Islet precursor cell (in vitro differentiated cells): ENCODE measurements at places on chromosomes 7 and 10.

GRCh38 chr10:75540357-75540966 lies 109.0 kb downstream of the LRMDA start:
- DNase-seq: no peak

DNA sequence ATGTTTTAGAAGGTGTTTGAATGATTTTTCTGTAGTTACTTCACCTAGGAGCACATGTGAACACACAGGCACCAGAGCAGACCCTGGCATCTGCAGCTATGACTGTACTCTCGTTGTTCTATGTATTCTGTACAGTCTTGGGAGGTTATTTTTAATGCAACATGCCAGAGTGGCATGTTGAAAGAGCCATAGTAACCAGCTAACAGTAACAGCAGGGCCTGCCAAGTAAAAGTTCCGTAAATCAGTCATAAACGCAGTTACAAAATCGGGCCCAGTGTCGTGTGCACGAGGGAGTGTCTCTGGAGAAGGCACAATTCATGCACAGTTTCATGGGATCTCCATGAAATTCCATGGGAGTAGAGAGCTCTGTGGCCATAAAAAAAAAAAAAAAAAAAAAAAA lies 108.3 kb upstream of the CDK6 start:
- no peak for DNase-seq

- DNase-seq: no peak
These were observed 61.0 kb downstream of the STEAP1B start for GRCh38 chr7:22438994-22439393.

DNA sequence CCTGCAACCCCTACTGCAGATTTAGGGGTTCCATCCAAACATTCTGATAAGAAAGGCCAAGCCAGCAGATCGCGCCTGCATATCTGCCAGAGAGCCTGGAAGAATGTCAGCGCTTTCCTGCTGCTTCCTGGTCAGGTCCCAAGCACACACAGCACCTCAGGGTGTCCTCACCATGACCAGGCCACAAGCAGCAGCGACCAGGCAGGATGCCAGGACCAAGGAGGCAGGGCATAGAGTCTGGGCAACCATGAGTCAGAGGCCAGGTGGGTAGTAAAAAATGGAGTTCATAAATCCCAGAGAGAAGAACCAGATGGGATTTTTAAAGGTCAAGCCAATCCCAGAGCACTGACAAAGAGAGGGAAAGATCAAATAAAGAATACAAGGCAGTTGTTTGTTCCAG lies 5.5 kb upstream of the FAM131B start:
- DNase-seq: no peak

DNA sequence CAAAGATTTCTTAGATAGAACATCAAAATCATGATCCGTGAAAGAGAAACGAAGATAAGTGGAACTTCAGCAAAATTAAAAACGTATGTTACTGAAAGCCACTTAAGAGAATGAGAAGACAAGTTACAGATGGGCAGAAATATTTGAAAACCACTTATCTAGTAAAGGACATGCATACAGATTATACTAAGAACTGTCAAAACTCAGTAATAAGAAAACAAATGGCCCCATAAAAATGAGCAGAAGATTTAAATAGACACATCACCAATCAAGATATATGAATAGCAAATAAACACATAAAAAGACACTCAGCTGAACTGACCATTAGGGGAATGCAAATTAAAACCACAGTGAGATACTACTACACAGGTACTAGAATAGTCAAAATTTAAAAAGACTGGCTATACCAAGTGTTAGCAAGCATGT lies 343.7 kb downstream of the PTEN start:
- no peak for DNase-seq

GRCh38 chr7:22444181-22444971 lies 55.6 kb downstream of the STEAP1B start:
- no peak for DNase-seq

DNA sequence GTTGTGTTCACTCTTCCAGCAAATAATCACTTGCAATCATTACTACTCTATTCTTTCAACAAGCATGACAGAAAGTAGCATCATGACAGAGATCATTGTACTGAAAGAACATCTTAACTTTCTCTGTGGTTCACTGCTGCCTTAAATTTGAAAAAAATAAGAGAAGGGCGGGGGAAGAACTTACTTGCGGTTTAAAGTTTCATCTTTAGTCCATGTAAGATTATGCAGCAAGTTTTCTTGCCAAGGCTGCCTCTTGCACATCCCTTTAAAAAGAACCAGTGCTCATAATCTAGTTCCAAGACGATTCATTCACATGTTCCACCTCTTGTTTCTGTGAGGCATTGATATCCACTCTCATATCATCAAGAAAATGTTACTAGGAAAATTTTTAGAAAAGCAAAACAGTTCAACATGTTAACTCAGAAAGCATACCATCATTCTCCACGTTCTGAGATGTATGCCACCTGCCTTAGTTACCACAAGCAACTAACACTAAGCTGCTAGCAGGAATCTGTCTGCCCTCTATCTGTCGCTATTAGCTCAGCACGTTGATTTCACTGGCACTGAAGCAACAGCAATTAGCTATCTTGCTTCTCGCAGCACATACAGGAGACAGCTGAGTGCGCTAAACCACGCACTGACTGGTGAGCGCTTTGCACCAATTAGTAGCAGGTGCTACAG lies at the start of gene PCDH15:
Gene PCDH15 (minus strand): TSS at position 491 of the 681 bp plus-strand sequence. CDS start 136,969 bp downstream, outside the sequence.
- peak; percentile 77 for DNase-seq

- no peak for DNase-seq
These were observed 211.7 kb upstream of the MKI67 start for GRCh38 chr10:128337860-128338378.

- DNase-seq: peak; percentile 77
These were observed 672 bp downstream of the LFNG start for GRCh38 chr7:2520131-2520760.

DNA sequence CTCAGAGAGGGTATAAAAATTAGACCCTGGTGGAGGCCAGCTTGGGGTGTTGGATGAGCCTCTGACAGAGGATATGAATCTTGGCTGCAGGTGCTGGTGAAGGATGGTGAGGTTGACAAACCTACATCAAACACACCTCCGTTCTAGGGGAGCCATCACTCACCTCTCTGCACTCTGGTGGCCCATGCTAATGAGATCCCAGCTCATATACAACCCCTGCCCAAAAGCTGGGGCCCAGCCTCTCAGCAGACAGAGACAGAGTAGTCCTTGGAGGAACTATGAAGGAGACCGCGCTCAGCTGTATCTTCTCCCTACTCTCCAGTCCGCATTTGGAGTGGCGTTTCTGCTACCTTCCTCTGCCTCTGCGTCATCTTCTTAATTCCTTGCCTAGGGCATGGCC lies 83.1 kb upstream of the SORCS3 start:
- no peak for DNase-seq

GRCh38 chr10:73517166-73517888 lies 21.5 kb upstream of the PPP3CB start:
- peak; percentile 86 for DNase-seq

DNA sequence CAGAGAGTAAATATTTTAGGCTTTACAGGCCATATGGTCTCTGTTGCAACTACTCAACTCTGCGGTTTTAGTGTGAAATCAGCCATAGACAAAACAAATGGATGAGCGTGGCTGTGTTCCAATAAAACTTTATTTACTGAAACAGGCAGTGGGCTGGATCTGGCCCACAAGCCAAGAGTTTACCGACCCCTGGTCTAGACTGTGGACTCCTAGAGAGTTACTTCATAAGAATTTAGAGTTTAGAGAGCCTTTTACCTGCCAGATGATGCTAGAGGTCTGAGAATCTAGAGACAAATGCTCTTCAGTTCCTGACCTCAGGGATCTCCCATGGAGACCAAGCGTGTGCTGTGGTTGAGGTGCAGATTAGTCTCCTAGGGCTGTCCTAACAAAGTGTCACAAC lies 174.8 kb downstream of the PTEN start:
- no peak for DNase-seq

DNA sequence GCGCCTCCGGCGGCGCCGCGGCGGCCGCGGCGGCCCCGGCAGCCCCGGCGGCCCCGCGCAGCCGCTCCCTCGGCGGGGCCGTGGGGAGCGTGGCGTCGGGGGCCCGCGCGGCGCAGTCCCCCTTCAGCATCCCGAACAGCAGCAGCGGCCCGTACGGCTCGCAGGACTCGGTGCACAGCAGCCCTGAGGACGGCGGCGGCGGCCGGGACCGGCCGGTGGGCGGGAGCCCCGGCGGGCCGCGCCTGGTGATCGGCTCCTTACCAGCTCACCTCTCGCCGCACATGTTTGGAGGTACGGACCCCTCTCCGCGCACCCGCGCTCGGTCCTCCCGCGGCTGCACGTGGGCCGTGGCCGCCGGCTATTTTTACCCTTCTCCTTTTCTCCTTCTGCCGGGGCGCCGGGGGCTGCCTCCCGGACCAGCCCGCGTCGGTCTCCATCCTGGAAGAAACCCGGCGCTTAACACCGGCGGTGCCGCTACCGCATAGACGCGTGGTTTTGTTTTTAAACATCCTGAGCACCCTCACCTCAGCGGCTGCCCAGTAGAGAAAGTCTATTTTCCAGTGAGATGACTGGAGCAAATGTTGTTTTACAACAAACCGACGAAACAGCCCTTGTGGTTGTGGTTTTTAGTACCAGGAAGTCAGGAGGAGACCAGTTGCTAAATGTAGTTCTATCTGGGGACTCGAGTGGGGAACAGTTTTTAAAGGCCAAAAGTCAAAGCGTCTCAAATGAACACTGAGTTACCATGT lies 1.3 kb downstream of the ZNRF2 start:
- peak; percentile 68 for DNase-seq

- DNase-seq: no peak
These were observed 14.5 kb downstream of the NUDT5 start for GRCh38 chr10:12181065-12181775.

DNA sequence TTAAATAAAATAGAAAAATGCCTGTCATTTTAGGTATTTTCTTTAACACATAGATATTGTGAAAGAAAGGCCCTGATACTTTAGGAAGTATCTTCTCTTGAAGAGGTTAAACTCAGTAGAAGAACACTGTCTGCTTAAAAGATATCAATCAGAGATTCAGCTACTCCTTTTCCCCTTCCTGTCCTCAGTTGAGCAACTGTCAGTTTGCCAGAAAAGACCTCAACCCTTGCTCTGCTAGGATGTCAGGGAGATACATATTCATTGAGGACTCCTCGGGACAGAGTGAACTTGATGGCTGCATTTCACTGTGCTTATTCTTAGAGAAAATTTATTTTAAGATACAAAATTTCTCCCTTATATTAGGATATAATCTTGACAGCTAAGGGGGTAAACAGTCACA lies 173.6 kb upstream of the CACNA2D1 start:
- no peak for DNase-seq
